Left forelimb (tissue), 1 donor: ENCODE measurements at places on chromosomes 11 and 22.

- DNase-seq = no peak
Observed at GRCh38 chr11:10317776-10318526, 13.1 kb downstream of the ADM start.

DNA sequence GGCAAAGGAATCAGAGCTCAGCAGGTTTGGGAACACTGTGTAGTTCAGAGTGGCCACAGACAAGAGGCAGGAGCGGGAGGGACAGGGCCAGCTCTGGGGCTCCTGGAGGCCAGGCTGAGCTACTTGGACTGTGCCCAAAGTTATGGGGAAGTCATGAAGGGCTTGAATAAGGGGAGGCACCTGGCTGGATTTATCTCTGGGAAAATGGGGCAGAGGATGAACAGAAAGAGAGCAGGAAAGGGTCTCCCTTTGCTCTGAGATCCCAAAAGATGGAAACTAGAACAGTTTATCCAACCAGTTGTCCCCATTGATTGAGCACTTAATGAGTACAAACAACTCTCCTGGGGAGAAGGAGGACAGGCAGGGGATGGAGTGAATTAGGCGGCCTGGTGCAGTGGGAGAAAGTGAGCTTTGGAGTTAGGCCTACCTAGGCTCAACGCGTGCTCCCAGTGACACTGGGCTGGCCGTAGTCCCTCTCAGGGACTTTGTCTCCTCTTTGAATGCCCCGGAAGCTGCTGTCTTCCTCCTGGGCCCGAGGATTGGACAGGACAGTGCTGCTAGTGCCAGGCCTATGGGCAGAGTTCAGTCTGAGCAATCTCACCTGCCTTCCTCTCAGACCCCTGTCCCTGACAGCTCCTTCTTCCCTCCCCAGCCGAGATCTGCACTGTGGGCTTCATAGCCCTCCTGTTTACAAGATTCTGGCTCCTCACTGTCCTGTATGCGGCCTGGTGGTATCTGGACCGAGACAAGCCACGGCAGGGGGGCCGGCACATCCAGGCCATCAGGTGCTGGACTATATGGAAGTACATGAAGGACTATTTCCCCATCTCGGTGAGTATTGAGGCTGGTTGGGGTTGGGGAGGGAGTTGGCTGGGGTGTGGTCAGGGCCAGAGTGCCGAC lies 2.0 kb downstream of the MOGAT2 start:
- no peak for DNase-seq

DNA sequence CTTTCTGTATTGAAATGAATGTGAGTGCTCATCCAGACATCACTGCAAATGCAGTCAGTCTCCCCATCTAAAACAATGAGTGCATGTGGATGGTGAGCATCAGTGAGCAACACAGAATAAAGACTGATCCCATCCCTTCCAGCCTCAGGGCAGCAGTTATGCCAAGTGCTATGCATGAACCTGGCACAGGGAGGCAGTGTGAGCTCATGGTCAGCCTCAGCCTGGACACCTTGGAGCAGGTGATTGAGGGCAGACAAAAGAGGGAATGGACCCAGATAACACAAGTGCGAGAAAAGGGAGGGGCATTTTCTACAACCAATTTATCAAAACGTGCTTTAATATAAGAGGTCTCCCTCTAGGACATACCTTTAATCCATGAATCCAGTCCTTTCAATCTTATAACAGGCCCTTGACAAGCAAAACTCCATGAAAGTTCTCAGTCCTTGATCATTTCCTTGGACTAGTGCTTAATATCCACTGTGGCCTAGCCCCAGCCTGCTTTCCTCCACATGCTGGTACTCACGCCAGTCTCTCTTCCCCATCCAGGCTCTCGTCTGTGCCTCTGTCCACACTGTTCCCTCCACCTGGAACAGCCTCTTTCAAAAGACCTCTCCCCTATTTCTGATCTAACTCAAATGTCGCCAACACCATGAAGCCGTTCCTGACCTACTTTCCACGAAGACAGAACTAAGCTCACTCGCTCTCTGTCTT lies 50.5 kb upstream of the LRRC55 start:
- DNase-seq = no peak

- DNase-seq = no peak
Observed at GRCh38 chr11:98398508-98398907, 622.2 kb upstream of the CNTN5 start.

- no peak for DNase-seq
Observed at GRCh38 chr11:34188181-34188580, 82.8 kb downstream of the NAT10 start.
